ENCODE measurements at places on chromosomes 2 and 18.

- no peak overlapping the region for H3K4me3 ChIP-seq
- no peaks in the 10 kb centered on the region for H3K27me3 ChIP-seq
- no peaks in the 10 kb centered on the region for H3K4me1 ChIP-seq
- no peak overlapping the region for H3K27ac ChIP-seq
- no peak for DNase-seq
These were observed 293.4 kb upstream of the MEX3C start for GRCh38 chr18:51490860-51491259.

DNA sequence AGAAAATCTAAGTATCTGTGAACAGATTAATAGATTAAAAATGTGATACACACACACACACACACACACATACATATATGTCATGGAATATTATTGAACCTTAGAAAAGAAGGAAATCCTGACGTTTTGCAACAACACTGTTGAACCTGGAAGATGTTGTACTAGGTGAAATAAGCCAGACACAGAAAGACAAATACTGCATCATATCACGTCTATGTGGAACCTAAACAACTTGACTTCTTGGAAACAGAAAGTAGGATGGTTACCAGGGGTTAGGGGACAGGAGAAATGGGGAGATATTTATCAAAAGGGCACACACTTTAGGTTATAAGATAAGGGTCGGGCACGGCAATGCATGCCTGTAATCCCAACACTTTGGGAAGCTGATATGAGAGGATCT, 698.4 kb upstream of the ID2 start:
- H3K27me3 ChIP-seq, result no peaks in the 10 kb centered on the region
- no peaks in the 10 kb centered on the region for H3K4me1 ChIP-seq
- H3K36me3 ChIP-seq, result no peaks in the 10 kb centered on the region
- DNase-seq, result no peak
- no peak overlapping the region for H3K4me3 ChIP-seq

GRCh38 chr18:8548186-8548585, 61.1 kb upstream of the RAB12 start:
- DNase-seq, result no peak
- no peak overlapping the region for H3K4me3 ChIP-seq
- no peaks in the 10 kb centered on the region for H3K4me1 ChIP-seq

DNA sequence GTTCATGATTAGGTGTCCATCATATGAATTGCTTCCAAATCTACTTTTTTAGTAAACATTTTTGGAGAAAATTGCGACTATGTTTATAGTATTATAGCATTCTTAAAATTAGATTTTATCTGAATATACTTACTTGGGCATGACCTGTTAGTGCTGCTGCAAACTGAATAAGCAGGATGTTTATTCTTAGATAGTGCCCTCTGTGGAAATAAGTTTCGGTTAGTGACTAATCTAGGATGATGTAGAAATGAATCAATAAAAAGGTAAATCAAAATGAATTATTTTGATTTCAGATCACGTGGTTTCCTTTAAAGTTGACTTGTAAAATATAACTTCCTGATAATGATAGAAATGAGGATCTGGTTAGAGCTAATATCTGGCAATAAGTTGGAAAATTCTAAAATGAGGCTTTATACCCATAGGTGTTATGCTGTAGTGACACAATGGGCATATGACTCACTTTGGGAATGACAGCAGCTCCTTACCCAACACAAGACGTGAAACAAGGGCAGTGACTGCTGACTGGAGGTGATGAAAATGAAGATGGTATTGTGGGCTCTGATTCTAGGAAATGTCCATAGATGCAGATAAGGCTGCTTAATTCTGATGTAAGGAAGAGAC, 165.8 kb upstream of the TCF4 start:
- H3K27me3 ChIP-seq, result no peaks in the 10 kb centered on the region
- H3K36me3 ChIP-seq, result no peaks in the 10 kb centered on the region
- H3K27ac ChIP-seq, result no peak overlapping the region
- DNase-seq, result no peak
- H3K4me1 ChIP-seq, result no peaks in the 10 kb centered on the region
- H3K4me3 ChIP-seq, result no peak overlapping the region

Data from B cell (primary cell).